ENCODE measurements at places on chromosomes 2 and 18. TPM values are rescaled to one million over a fixed set of nuclear protein-coding genes. Genes with fewer than 3 reads are reported as not detected.

Gene OST4
- total RNA-seq = 339 TPM

Gene CYTIP
- total RNA-seq = 2.5 TPM

Gene DPP4
- 3.4 TPM for total RNA-seq

Gene ALPI
- total RNA-seq = not detected

Gene KIF1A
- 10.2 TPM for total RNA-seq

Gene EPB41L3
- total RNA-seq = 14.0 TPM

Gene LRRC30
- not detected for total RNA-seq

Gene OTOS
- total RNA-seq = not detected

Gene GRHL1
- 1.1 TPM for total RNA-seq

Gene TRIM54
- 218 TPM for total RNA-seq

Gene SERPINB12
- not detected for total RNA-seq

Gene UPP2
- total RNA-seq = not detected

Gene ANO7
- total RNA-seq = 3.4 TPM

Gene DRC1
- total RNA-seq = 0.13 TPM

Gene ARHGAP25
- 5.2 TPM for total RNA-seq

Gene TBR1
- 0.05 TPM for total RNA-seq

Gene RAX
- not detected for total RNA-seq

Gene CABYR
- 0.59 TPM for total RNA-seq

Gene CCDC141
- total RNA-seq = 162 TPM

Gene AQP4
- total RNA-seq = 0.75 TPM

Gene MBD5
- total RNA-seq = 32.4 TPM

Gene C2orf68
- total RNA-seq = 26.3 TPM

Gene CXCR1
- 1.9 TPM for total RNA-seq

Gene PRSS56
- not detected for total RNA-seq

Gene HDAC4
- total RNA-seq = 34.4 TPM

Measured in cardiac septum (tissue), 1 donor.